ENCODE measurements at places on chromosomes 2 and 18. TPM values are rescaled to one million over a fixed set of nuclear protein-coding genes. Genes with fewer than 3 reads are reported as not detected.

SGPP2 gene
- not detected for total RNA-seq

- DNase-seq: no peak
Observed at GRCh38 chr2:99445065-99445464, 44.8 kb downstream of the REV1 start.

- DNase-seq: no peak
Observed at GRCh38 chr2:151849413-151850010, 21.3 kb upstream of the ARL5A start.

MAL gene
- total RNA-seq: not detected

GRCh38 chr2:142966284-142966683 lies 88.8 kb downstream of the KYNU start:
- no peak for DNase-seq

CIDEA gene
- not detected for total RNA-seq

GRCh38 chr2:44126106-44126797 lies 42.4 kb upstream of the PPM1B start:
- no peak for DNase-seq

DHRS9 gene
- not detected for total RNA-seq

DNA sequence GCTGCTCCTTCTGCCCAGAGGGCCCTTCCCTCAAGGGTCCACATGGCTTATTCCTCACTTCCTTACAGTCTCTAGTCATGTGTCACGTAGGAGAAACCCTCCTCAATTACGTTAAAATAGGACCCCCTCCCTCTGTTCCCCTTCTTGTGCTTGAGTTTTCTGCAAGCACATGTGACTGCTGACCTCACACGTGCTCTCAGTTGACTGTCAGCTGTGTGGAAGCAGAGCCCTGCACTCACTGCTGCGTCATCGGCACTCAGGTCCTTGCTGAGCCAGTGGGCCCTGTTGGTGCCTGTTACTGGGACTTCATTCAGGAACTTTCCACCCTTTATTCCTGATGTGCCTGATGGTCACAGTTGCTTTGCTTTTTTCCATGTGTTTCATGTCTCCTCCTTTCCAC lies 11.1 kb downstream of the ATG16L1 start:
- DNase-seq: no peak

DNA sequence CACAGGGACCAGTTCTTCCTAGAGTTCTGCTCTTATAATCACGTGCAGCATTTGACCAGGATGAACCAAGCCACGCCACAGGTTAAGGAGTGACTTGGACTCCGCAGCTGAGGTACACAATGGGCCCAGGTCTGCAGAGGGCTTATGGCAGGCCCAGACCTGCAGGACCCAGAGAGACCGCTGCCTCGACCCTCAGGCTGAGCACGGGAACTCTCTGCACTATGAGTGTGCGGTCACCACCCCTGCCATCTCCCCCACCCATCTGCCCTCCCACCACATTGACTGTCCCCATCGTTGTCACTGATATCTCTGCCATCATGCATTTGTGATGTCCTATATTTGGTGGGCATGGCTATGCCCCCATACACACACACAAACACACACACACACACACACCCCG lies 45.7 kb upstream of the HPCAL1 start:
- DNase-seq: no peak

- DNase-seq: no peak
Observed at GRCh38 chr18:3985664-3986063, 469.4 kb downstream of the DLGAP1 start.
